ENCODE measurements at places on chromosomes 1 and 21.

DNA sequence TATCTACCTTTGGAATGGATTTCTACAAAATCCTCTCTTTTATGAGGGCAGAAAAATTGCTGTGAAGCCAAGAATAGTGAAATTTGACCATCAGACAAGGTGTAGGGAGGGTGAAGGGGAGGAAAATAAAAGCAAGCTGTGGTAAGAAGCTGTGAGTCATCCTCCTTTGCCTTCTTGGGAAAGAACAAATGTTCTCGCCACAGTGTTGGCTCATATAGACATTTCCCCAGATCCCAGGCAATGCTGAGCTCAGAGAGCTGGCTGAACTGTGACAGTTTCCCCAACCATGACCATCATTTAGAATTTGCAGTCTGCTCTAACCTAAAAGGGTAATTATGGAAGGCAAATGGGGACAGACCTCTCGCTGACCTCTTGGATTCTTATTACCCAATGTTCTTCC lies 235.4 kb downstream of the PBX1 start:
- DNase-seq = no peak

- no peak for DNase-seq
These were observed 36.7 kb upstream of the SH3D21 start for GRCh38 chr1:36269408-36269838.

- no peak for DNase-seq
These were observed 65.2 kb upstream of the LRRC8D start for GRCh38 chr1:89755591-89755990.

- DNase-seq = no peak
These were observed 20.2 kb downstream of the B3GALT5 start for GRCh38 chr21:39632796-39633442.

GRCh38 chr1:113581323-113581722 lies 178.0 kb downstream of the PHTF1 start:
- DNase-seq = no peak

GRCh38 chr1:12339396-12339795 lies 109.6 kb downstream of the VPS13D start:
- DNase-seq = no peak

- no peak for DNase-seq
These were observed 175.6 kb upstream of the HP1BP3 start for GRCh38 chr1:20962576-20963258.

GRCh38 chr1:200838676-200839445 lies 33.9 kb upstream of the GPR25 start:
- DNase-seq = no peak

GRCh38 chr21:44684483-44684882 lies 2.5 kb upstream of the KRTAP12-1 start:
- no peak for DNase-seq

DNA sequence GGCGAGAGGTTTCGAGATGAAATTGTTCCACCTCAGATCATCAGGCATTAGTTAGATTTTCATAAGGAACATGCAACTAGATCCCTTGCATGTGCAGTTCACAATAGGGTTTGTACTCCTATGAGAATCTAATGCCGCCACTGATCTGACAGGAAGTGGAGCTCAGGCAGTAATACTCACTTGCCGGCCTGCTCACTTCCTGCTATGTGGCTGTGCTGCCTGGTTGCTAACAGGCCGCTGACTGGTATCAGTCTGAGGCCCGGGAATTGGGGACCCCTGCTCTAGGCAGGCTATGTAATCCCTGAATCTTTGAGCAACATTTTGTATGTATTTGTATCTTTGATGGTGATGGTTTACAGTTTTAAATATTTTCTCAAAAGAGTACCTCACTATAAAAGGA lies 32.5 kb downstream of the XKR8 start:
- DNase-seq = no peak

GRCh38 chr1:239897458-239897857 lies 194.2 kb upstream of the FMN2 start:
- DNase-seq = no peak

- no peak for DNase-seq
These were observed 290.6 kb downstream of the DPYD start for GRCh38 chr1:97630281-97630680.

GRCh38 chr1:41589395-41589794 lies 104.9 kb upstream of the EDN2 start:
- DNase-seq = no peak

DNA sequence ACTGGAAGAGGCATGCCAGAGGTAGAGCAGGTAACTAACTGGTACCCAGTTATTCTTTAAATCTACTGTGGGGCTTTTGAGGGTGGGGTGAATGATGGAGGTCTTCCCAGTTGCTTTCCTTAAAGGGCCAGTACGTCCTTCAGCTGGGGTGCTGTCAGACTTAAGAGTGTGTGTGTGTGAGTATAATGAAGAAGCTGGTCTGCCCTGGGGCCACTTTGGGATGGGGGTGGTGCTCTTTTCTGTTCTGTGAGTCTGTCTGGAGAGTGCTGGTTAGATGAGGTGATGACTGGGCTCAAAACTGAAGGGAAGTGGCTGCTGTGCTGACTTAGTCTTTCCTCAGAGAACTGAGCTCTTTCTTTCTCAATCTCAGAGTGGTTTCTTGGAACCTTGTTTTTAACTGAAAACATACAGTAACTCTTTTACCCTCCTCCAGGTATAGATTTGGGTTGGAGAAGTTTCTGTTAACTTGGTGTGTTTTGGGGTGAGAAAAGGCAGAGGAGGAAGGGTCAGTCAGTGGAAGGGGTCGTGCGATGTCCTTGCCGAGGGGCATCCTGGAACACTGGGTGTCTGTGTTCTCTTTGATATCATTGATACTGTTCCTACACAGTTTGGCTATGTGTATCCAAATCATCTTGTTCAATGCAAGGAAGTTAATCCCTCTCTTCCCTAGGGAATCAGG lies 746 bp downstream of the MACF1 start:
- DNase-seq = no peak
